ENCODE measurements at places on chromosomes 16 and 17. TPM values are rescaled to one million over a fixed set of nuclear protein-coding genes. Genes with fewer than 3 reads are reported as not detected.

DNA sequence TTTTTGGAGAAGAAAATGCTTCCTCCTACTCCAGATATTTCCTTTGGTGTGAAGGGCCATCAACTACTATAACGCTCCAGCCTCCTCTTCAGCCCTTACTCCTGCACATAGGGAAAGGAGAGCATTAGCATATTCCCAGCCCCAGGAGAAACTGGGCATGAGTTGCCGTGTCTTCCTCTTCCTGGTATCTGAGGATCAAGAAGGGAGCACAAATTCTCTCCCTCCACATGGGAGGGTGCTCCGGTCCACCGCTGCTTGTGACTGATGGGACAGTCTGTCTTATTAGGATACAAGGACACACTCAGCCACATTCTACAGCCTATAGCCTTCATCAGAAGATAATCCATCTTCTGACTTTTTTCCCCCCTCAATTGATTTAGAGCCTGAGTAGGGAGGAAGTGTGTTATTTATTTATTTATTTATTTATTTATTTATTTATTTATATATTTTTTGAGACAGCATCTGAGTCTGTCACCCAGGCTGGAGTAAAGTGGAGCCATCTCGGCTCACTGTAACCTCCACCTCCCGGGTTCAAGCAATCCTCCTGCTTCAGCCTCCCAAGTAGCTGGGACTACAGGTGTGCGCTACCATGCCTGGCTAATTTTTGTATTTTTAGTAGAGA, 16.6 kb upstream of the CYB5B start:
- DNase-seq = no peak

Gene MYOCD
- 36.0 TPM for total RNA-seq

Gene SMPD3
- total RNA-seq = 2.2 TPM

DNA sequence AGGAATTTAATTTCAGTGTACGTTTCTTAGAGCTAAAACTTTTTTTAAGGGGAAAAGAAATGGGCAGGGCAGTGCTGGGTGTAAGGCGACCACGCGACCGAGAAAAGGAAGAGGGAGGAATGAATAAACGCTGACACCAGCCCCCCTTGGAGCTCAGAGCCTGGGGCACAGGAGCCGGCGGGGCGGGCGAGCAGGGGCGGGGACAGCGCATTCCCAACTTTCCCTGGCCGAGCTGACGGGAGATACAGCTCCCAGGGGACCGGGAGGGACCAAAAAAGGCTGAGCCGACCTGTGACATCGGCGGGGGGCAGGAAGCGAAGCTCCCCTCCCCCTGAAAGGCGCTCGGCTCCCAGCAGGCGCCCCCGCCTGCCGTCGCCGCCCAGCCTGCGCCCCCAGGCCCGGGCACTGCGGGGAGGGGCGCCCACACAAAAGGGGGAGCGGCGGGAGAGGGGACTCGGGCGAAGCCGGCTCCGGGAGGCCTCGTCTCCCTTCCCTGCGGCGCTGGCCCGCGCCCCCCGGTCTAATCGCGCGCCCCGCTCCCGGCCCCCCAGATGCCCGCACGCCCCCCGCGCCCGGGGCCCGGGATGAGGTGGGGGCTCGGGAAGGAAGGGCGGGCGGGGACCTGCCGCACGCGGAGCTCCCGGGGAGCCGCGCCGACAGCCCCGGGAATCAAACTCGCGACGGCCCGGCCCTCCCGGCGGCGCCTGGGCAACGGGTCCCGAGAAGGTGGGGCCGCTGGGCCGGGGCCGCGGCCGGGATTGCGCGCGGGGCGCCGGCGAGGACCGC, 622 bp downstream of the CUEDC1 start:
- DNase-seq = peak; percentile 89

Gene BCAR1
- 46.5 TPM for total RNA-seq

DNA sequence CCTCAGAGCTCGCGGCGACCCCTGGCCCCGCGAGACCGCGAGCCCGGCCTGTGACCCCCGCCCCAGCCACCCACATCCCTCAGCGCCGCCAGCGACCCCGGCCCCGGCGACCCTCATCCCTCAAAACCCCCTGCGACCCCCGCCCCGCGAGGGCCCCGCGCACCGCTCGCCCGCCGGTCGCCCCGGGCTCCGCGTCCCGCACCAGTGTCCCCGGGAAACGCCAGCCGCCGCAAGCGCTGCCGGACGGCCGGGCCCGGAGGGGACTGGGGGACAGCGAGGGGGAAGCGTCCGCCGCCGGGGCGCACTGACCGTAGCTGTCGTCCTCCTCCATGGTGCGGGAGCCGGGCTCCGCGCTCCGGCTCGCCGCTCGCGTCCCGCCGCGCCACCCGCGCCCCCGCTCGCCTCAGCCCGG, at the start of gene CYTH1:
TSS of gene CYTH1 (minus strand) at position 381 of the 412 bp plus-strand sequence. CDS start at position 331, 50 bp downstream.
- DNase-seq = no peak

Gene ZFPM1
- 11.5 TPM for total RNA-seq

DNA sequence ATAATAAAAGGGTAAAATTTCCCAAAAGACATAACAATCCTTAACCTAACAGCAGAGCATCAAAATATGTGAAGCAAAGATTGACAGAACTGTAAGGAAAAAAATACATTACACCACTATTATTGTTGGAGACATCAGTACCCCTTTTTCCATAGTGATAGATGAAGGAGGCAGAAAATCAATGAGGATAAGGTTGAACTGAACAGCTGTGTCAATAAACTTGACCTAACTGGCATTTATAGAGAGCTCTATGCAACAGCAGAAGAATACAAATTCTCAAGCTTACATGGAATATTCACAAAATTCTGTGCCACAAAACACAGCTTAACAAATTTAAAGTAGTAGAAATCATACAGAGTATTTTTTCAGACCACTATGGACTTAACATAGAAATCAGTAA, 195.0 kb upstream of the ELAC2 start:
- no peak for DNase-seq

- DNase-seq = no peak
These were observed 100.9 kb downstream of the C16orf95 start for GRCh38 chr16:87216148-87216840.

DNA sequence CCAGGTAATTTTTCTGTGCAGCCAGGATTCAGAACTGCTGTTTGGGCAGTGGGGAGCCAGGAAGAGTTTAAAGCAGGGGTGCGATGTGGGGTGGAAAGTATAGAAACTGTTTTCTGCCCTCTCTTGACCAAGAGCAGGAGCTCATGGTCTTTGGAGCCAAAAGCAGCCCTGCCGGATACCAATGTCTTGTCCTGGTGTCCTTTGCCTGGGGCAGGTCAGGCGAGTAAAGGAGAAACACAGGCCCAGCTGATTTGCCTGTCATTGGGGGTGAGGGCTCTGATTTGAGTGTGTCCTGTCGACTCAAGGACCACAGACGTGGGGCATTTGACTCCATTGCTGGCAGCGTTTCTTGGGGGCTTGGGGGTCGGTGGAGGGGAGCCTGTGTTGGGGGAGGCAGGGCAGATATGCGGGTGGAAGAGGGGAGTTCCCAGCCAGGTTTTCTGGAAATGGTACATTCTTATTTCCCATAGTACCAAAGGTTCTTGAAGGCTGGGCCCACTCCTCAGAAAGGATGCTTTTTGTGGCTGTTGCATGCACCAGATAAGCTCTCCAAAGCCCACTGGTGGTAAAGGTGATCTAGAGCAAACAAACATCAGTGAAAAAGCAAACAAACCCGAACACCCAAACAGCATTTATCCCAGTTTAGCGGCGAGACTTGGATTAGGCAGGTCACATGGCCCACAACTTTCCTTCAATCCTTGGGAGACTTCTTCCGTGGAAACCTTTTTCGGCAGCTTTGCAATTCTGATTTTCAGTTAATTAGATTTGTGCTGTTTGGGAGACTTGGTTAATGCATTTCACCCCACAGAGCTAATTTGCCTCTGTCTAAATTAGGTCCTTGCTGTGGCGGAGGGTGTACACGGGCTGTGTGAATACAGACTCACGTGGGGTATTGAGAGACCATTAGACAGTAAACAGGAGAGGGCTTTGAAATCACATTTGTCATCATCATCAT, 59.0 kb downstream of the MSI2 start:
- DNase-seq = no peak

DNA sequence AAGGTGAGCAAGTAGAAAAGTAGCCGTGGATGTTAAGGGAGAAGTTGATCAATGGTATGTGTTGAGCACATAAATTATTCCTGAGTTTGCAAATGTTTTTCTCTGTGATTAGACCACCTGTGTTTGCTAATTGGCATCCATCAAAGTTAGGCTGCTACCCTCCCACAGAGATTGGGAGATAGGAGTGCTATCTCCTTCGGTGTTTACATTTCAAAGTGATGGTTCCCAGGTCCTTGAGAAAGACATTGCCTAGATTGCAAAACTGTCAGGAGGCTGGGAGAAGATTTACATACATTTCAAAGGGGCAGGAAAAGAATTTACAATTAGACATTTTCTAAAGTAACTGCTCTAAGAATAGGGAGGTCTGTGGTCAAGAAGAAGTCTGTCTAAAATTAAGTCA, 54.3 kb upstream of the CNTNAP4 start:
- no peak for DNase-seq

Measured in left cardiac atrium (tissue), 4 donors.